ENCODE measurements at places on chromosomes 3 and 15.

- peak; percentile 88 for DNase-seq
Measured at GRCh38 chr3:30770387-30770786, 124.1 kb downstream of the GADL1 start.

- DNase-seq, result no peak
Measured at GRCh38 chr3:29270752-29271151, 10.1 kb upstream of the RBMS3 start.

- no peak for DNase-seq
Measured at GRCh38 chr3:160746976-160747375, 9.1 kb upstream of the PPM1L start.

DNA sequence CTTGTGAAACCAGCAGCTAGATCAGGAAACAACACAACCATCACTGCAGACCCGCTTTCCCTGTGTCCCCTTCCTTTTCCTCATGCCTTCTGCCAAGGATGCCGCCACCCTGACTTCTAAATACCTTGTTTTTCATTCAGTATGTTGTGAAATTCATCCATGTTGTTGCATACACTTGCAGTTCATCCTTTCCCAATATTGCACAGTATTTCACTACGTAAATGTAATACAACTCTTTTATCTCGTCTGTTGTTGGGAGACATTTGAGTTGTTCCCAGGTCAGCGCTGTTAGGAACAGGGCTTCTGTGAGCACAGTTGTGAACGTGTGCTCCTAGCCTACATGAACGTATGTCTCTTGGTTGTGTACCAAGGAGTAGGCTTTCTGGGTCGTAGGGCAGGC lies 24.2 kb downstream of the TLNRD1 start:
- no peak for DNase-seq

DNA sequence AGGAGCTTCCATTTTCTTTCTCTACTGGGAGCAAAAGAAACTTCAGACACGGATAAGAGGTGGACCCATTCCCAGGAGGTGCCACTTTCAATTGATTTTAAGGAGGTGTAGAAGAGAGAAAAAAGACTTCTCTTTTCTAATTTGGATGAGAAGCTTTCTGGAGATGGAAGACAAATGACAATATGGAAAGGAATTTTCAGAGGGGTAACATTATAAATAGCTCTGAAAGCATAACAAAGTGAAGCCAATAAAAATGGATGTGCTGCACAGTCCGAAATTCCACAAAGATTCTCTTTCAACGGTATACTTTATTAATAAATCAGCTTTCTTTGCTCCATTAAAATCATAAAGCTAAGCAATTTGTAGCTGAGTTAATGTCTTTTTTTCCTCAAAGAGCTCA lies 607.2 kb upstream of the MDFIC2 start:
- no peak for DNase-seq

- no peak for DNase-seq
Measured at GRCh38 chr3:50139308-50139707, 15.8 kb upstream of the SEMA3F start.

DNA sequence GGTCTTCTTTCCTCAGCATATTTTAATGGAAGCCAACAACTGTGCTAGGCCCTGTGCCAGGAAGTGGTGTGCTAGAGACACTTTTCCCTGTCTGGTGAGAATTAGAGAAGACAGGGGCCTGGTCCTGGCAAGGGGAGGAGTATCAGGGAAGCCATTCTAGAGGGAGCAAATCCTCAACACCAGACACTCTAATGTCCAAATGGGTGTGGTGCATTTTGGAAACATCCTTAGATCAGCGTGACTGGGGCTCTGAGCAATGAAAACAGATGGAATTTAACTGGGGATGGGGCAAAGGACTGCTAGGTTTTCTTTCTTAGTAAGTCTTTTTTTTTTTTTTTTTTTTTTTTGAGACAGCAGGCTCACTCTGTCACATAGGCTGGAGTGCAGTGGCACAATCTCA lies 7.7 kb upstream of the VPS18 start:
- no peak for DNase-seq

DNA sequence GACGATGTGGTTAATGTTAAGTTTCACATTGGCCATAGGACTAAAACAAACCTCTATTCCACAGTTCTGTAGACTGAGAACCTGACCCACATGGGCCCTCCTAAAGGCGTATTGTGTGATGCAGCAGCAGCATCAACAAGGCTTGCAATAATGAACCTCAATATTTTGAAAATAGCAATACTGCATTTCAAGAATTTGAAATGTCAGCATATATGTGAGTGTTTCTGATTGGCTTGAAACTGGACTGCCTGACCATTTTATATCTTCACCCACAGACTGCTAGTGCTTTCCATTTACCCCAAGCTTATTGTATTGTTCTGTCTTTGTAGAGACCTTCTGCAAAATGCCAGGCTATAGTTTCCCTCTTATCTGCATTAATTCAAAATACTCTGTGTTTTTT lies 1122.3 kb downstream of the IGSF11 start:
- DNase-seq, result no peak

DNA sequence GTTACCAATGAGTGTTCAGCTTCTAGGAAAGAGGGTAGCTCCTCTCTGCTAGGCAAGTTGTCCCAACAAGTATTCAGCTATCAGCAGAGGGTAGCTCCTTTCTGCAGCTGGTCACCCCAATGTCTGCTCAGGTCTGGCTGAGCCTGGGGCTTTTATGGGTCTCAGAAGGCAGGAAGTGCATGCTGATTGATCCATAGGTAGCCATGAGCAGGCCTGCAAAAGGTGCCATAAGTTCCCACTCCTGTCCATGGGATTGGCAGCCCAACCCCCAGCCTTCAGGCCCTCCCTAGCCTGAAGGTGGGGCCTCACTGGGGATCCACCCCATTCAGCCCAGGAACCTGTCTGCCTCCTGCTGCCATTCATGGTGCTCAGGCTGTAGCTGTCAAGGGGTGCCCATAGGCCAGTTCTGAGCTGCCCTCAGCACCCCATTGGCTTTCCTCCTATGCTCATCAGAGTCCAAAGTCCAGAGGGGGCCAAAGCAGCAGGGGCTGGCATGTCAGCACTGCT lies 34.6 kb upstream of the DNAJC13 start:
- DNase-seq, result no peak

- peak; percentile 29 for DNase-seq
Measured at GRCh38 chr15:31197497-31198414, 96.2 kb upstream of the TRPM1 start.

GRCh38 chr3:122520861-122521260 lies 6.1 kb upstream of the KPNA1 start:
- DNase-seq, result peak; percentile 55

DNA sequence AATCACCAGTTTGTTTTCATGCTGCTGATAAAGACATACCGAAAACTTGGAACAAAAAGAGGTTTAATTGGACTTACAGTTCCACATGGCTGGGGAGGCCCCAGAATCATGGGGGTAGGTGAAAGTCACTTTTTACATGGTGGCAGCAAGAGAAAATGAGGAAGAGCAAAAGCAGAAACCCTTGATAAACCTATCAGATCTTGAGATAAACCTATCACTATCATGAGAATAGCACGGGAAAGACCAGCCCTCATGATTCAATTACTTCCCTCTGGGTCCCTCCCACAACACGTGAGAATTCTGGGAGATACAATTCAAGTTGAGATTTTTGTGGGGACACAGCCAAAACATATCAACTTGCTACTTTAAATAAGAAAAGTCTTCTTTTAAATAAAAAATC lies 28.9 kb downstream of the CD200R1L start:
- DNase-seq, result no peak

DNA sequence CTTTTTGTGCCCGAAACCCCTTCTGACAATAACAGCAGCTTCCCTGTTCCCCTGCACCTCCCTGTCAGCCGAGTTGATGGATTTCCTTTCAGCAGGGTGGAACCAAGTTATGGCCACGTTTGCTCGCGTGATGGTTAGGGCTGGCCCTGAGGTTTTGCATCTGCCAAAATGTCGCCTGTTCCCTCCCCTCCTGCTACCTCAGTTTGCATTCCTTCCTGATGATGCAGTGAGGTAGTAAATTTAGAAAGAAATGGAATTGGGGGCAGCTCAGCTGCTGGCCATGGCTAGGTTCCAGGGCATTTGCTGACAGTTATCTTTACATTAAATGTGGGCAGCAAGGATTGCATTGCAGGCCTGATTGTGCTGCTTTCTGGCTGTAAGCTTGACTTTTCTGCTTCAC lies 13.2 kb downstream of the LIMD1 start:
- DNase-seq, result no peak

GRCh38 chr3:46709721-46710120 lies 7.9 kb downstream of the PRSS50 start:
- no peak for DNase-seq

DNA sequence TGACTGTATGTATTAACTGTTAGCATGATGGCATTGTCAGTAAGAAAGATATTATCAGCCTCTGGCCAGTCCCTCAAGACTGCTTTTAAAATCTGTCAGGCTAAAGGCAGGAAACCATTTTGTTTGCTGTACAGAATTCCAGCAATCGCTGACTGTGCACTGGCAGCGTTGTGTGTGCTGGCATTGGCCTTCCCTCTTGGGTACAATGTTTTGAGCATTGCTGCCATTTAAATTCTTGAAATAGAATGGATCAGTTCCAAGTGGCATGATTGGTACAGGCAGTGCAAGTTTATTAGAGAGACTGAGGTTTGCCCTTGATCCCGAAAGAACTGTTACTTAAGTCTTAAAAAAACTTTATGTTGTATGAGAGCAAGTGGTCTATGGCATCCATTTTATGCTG lies 788.7 kb downstream of the OTOL1 start:
- no peak for DNase-seq

DNA sequence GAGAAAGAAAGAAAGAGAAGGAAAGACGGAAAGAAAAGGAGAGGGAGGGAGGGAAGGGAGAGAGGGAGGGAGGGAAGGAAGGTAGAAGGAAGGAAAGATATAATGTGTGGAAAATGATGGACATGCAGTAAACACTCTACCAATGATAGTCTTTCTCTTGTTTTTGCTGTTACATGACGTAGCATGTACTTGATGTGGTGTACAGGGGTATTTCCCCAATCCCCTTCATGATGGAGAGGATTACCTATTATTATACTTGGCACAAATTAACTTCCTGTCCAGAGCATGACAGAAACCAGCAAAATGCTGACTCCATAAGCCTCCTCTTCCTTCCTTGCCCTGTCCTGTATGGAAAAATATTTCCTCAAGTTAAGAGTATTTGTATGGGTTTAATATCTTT lies 124.4 kb downstream of the B3GALNT1 start:
- DNase-seq, result no peak

- DNase-seq, result no peak
Measured at GRCh38 chr15:83512459-83512858, 65.3 kb downstream of the SH3GL3 start.

- peak; percentile 40 for DNase-seq
Measured at GRCh38 chr3:119973018-119973646, 121.1 kb downstream of the GSK3B start.

DNA sequence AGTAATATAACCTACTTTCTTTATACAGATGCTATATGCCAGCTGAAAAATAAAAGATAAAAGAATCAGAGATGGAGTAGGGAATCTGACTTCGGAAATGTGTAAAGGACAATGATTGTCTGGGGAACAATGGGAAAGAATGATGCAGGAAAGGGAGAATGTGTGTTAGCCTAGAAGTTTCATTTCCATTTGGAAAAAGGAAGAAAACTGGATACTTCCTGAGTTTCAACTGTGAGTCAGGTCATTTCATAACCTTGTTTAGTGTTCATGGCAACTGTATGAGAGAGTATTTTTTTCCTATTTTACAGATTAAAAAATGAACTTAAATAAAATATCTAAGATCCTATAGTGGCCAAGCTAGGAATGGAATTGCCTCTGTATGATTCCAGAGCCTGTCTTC lies 261.3 kb upstream of the NECTIN3 start:
- DNase-seq, result peak; percentile 51

DNA sequence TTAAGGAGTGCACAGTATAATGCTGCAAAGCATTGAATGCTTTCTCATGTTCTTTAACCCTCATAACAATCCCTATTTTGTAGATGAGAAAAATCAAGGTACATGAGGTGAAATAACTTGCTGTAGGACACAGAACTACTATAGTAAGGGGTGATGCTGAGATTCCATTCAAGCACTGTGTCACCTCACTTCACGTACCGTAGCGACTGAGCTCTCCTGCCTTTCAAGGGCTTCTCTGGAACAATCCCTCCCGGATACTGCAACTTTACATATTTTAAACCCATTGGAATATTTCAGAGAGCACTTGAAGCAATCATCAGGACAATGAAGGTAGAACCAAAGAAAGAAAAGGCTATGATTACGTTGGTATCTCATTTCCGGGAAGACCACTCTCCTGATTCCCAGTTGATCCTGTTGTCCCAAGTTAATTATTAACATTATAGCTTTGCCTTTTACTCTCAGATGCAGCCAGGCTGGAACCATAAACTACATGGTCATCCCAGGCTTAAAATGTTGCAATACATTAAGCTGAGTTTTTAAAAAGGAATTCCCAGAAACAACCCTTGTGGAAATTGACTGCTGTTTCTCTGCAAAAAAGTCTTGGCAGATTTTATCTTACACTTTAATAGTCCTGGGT lies 252.2 kb upstream of the IGF1R start:
- DNase-seq, result no peak

All from epithelial cell of esophagus (primary cell).